ENCODE measurements at places on chromosomes 7 and 10.

- no peak for DNase-seq
Measured at GRCh38 chr10:1057106-1057657, 997 bp downstream of the WDR37 start.

- peak; percentile 94 for DNase-seq
Measured at GRCh38 chr7:70856901-70857630, 274.9 kb upstream of the GALNT17 start.

DNA sequence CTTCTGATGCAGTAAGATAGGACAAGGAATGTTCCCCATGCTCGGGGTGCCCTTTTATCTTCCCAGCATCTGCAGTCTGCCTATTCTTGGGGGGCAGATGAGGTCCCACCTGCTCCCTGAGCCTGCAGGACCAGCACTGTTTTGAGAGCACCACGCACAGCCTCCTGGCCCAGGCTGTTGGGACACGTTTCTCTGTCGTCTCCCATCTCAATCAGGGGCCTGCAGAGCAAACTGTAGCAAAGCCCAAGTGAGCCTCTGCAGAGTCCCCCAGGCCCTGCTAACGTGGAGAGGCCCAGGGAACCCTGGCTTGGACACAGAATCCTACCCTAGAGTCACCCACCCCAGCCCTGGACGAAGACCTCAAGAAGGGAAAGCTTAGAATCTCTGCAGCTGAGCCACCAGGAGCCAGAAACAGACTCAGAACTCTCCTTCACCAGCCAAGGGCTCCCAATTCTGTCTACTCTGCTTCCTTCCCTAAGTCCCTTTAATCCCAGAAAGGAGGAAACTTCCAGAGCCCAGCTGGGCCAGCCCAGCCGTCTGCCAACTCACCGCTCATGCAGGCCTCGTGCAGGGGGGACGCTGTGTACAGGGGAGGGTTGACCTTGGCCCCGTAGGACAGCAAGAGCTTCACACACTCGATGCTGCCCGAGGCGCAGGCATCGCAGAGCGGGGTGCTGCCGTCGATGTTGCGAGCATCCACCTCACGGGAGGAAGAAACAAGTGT, 15.6 kb downstream of the ASB13 start:
- no peak for DNase-seq

DNA sequence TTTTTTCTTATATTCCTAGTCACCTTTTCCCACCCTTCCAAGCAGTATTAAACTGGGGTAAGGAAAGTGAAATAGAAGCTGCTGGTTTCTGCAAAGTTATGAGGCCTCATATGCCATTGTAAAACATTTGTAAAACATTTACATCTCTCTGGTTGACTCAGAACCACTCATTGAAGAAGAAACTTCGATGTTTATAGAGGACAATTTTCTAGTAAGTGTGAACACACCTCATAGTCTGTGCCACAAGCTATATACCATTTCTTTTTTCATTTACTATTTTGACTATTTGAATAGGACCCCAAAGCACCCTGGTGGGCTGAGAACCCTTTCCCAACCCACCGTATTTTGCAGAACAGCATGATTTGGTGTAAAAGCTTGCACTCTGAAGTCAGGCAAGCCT, 12.9 kb upstream of the ITGB1 start:
- no peak for DNase-seq

GRCh38 chr7:34973400-34973760, 63.9 kb downstream of the DPY19L1 start:
- DNase-seq = no peak

Data from H9 (cell line).